ENCODE measurements at places on chromosomes 2 and 18.

DNA sequence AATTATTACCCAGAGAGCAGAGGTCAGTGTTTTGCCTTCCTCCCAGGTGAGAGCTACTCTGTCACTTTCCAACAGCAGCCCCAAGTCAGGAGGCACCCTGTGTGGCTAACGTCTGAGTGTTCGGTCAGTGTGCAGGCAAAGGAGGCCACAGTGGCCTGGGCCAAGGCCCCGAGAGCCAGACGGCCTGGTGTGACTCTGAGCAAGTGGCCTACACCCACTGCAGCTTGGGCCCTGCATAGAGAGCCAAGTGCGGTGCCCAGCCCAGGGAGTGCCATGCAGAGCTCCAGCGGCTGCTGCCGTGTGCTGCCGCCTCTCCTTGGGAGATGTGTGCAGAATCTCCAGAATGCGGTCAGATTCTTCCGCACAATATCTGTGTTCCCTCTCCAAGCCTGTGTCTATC lies 70.4 kb downstream of the GNAL start:
- DNase-seq: no peak

- DNase-seq: no peak
Measured at GRCh38 chr2:70132244-70133126, 45.2 kb downstream of the PCBP1 start.

DNA sequence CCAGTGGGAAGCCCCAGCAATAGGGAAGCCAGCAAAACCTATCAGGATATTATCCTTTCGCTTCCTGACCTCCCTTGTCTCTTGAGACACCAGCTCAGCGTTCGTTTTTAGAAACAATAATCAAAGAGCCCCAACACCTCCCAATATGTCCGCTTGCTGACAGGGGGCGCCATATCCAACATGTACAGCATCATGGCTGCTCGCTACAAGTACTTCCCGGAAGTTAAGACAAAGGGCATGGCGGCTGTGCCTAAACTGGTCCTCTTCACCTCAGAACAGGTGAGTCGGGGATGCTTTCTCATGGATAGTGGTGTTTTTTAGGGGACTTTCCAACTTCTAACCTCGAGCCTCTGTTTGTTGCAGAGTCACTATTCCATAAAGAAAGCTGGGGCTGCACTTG lies 28.7 kb downstream of the GAD1 start:
- no peak for DNase-seq

- no peak for DNase-seq
Measured at GRCh38 chr2:41886145-41886664, 161.6 kb upstream of the PKDCC start.

- peak; percentile 69 for DNase-seq
Measured at GRCh38 chr2:238601433-238602222, 174.9 kb downstream of the ASB1 start.

DNA sequence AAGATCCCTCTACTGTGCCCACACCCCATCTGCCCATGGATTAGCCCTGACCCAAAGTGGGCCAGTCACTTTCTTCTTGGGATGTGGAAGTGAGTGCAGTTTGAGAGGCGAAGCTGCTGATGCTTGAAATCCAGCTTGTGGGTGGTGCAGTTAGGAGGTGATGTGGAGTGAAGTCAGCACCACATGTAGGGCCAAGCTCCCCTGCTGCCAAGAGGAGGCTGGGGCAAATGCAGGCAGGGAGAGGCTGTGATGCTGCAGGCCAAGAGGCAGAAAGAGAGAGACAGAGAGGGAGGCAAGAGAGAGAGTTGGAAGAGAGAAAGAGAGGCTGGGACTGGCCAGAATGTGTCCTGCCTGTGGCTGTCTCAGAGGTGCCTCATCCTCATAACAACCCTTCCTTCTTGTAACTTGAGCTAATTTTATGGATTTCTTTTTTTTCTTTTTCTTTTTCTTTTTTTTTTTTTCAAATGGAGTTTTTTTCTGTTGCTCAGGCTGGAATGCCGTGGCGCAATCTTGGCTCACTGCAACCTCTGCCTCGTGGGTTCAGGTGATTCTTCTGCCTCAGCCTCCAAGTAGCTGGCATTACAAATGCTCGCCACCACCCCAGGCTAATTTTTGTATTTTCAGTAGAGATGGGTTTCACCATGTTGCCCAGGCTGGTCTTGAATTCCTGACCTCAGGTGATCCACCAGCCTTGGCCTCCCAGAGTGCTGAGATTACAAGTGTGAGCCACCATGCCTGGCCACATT lies 35.3 kb upstream of the CAB39 start:
- DNase-seq: peak; percentile 24

DNA sequence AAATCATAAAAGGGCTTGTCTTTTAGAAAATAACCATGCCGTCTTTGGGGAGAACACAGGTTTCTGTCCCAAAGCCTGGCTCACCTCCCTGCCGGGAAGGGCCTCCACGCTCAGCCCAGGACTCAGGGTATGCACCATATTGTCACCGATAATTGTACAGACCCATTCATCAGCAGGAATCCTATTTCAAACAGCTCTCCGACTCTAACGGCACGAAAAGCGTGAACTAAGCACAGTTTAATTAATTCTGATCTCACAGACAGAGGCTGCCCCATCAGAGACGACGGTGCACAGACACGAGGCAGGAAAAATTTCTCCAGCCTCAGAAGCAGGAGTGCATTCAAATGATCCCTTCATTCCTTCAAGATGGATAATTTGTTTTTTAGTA lies 276.2 kb downstream of the MYCN start:
- no peak for DNase-seq

GRCh38 chr2:198375083-198375410 lies 570.7 kb downstream of the PLCL1 start:
- no peak for DNase-seq

DNA sequence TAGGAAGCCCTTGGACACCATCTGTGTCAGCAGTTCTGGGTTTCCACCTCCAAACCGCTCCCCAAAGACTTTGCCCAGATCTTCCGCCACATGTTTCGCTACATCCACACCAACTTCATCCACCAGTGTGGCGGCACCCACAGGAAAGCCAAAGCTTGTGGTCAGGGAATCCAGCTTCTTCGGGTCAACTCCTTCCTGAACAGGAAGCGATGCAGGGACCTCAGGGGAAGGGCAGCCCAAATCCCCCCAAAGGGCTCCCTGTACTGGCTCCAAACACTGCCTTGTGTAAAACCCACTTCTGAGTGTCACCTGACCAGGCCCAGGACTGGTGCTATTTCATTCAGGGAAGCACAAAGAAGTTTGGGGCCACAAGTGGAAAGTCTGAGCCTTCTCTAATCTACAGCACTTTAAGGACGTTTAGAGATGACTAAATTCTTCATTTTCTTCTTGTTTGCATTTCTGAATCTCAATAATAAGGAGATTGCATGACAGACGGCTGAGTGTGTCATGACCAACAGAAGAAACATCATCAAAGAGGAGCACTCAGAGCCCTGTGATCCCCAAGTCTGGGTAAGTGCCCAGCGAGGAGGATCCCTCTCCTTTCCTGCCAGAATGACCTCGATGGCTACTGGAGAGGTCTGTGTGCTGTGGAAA lies 20.8 kb downstream of the GAREM2 start:
- no peak for DNase-seq

- no peak for DNase-seq
Measured at GRCh38 chr2:2027271-2027670, 283.0 kb upstream of the PXDN start.

DNA sequence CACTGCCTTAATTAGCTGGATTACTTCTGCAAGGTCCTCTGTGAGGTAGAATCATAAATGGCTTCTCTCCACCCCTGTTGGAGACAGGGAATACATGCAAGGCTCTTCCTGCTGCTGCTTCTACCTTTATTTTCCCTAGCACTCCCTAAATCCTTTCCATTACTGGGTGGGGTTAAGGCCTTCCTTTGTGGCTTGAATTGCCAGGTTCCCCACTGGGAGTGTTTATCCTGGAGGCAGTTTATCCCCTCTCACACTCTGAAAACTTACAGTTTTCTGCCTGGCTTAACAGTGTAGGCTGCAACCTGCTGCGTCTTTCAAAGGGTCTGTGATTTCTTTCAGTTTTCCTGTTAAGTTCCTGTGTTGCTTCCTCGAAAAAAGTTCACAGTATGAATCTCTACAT lies 1062.3 kb upstream of the CRIM1 start:
- no peak for DNase-seq

GRCh38 chr2:206482123-206482522 lies 38.8 kb downstream of the ADAM23 start:
- DNase-seq: no peak

DNA sequence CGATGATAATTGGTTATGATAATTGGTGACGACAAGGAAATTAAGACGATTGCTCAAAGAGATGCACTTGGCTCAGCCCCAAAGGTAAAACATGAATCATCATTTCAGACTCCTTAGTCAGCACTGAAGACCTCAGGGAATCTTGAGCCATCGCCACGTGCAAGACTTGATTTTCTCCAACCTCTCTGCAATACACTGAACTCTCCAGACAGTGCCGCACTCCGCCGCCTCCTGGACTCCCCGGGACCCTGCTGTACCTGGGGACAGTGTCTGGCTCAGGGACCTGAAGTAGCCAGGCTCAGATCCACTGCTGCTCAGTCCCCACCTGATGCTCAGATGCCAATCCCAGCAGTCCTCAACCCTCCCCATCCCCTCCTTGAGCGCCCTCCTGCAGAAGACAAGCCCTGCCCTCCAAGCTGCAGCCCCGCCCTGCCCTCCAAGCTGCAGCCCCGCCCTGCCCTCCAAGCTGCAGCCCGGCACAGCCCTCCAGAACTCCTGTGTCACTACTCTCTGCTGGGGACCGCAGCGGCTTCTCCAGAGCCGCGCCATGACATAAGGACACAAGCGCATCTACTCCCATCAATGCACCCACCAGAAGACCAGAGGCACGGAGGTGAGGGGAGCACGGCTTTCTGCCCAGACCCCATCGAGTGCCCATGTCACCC lies 1.1 kb downstream of the TMEM18 start:
- peak; percentile 72 for DNase-seq

DNA sequence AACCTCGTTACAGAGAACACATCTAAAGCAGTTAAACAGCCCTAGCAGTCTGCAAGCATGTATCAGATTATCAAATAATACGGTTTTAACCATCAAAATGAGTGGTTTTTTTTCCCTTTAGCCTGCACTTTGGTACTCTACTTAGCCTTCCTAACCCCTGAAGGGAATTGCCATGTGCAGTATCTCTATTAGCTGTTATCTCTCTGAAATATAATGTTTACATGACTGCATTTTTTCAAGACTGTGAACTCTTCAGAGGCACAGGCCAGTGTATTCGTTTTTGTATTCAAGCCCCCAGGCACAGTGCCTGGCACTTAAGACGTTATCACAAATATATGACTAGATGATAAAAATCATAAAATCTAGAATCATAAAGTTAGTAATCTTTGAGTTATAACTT lies 509.5 kb downstream of the PARD3B start:
- DNase-seq: no peak
